ENCODE measurements at places on chromosomes 11 and 22.

DNA sequence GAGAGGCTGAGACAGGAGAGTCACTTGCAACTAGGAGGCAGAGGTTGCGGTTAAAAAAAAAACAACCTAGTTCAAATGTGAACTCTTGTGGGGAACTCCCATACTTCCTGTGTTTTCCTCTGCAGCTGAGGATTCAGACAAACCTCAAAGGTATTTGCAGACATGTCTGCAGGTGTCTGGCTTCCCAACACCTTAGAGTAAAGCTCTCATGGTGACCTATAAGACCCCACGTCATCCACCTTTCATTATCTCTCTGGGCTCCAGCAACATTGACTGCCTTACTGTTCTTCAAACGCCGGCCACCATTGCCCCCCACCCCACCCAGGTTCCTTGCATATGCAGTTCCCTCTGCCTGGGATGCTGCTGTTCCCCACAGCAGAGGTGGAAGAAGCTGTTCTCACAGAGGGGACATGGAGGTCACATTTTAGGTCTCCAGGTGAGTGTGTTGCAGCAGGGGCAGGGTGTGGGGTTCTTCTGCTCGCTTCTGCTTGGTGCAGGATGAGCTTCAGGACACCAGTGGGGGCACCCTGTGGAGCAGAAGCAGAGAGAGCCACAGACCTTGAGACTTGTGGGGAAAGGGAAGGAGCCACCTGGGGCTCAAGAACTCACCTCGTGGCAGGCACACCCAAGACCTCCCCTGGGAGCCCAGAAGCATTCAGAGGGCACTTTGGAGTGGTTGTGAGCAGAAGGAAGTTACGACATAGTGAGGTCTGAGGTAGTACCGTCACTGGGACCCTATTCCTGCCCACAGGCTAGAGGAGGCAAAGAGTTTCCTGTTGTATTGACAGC is 203.2 kb downstream of the CSNK2A3 start:
- DNase-seq = no peak

DNA sequence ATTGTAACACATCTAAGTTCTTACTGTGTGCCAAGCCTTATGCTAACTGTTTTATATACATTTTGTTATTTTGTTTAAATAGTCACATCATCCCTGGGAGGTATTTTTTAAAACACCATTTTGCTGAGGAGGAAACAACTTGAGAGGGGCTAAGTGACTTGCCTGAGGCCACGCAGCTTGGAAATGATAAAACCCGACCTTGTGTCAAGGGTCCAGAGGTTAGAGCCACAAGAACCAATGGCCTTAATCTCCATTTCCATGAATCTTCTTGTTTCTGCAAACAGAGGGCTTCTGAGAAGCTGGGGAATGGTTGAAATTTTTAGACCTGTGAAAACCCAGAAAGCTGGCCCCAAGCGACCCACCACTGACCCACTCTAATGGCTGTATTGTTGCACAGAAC is 16.7 kb downstream of the ABTB2 start:
- DNase-seq = no peak

DNA sequence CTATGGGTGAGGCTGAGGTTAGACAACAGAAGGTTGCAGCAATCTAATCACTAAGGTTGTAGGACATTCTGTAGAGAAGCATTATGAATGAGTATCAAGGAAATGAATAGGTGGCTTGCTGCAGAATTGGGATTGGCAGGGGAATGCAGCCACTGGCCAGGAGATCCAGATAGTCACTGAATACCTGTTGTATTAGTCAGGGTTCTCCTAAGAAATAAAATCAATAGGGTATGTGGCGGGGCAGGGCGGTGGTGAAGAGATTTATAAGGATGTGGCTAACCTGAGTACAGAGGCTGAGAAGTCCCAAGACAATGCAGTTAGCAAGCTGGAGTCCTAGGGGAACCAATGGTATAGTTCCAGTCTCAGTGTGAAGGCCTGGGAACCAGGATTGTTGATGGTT is 163.0 kb downstream of the SPON1 start:
- DNase-seq = no peak

- no peak for DNase-seq
Observed at GRCh38 chr22:50030297-50031188, 18.0 kb upstream of the IL17REL start.

- no peak for DNase-seq
Observed at GRCh38 chr11:43644621-43645299, 35.8 kb upstream of the HSD17B12 start.

GRCh38 chr22:44084044-44084772 is 60.1 kb downstream of the PARVB start:
- no peak for DNase-seq

DNA sequence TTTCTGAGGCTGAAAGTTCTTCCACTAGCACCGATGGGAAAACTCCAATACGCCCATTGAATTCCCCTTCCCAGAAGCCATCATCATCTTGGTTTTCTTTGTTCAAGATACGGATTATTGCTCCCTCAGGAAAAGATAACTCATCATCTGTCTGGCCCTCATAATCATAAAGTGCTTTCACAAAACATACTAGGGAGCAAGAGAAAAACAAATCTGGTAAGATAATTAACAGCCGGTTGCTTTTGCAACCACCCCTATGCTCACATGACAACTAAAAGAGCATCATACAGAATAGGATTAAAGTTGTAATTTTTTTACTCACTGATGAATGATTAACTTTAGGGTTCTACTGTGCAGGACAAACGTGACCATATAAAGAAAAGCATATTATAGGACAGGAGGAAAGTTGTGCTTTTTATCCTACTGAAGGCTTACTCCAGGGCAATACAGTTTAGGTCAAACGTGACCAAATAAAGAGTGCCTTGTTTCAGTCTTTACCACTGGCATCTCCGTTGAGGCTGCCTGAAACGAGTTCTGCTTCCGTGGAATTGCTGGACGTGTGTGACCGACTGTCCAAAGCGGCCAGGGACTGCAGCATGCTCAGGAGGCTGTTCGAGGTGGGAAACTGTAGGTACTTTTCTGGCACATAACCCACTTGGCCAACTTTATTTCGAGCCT is 28.6 kb downstream of the ATG16L2 start:
- no peak for DNase-seq

DNA sequence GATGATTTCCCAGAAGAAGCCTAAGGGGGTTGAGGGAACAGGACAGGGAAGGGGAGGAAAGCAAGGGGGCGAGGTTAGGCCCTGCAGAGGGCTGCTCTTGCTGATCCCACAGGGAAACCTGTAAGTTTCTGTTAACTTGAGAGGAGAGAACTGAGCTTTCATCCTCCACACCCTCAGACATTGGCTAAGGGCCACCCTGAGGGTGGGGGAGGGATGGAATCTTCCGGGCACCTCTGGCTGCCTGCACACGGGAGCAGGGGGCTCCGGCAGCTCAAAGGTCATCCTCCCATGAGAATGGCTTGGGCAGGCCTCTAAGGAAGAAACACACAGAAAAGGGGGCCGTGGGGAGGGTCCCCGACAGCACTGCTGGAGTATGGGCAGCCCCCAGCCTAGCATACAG is 108.1 kb downstream of the TSPAN18 start:
- no peak for DNase-seq

DNA sequence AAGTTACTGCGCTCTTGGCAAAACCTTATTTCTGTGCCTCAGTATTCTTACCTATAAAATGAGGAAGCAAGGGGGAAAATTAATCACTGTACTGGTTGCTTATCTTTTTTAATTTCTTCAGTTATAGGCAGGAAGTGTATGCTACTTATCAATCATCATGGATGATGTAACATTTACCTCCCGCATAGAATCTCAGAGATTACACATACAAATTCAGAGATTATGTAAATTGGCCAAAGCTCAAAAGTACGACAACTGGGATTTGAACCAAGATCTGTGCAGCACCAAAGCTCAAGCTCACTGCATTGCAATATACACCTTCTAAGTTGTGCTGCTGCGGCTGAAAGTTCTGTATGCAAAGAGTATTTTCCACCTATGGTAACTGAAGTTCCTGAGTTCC is 83.0 kb downstream of the PDHX start:
- DNase-seq = no peak

DNA sequence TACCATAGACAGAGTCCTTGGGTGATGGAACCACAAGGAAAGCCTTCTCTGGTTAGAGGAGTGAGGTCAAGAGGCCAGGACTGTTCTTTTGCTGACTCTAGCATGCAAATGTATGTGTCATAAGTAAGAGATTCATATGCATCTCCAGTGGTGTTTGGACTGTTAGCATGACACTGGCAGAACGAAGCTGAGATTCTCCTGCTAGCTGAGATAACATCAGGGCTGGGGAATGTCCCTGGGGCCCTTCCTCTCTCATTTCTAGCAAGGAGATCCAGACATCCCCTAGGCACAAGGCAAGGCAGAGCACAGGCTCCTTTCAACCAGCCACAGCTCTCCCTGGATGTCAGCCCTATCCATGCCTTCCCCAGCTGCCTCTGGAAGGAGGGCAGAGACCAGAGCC is 711.3 kb downstream of the OPCML start:
- DNase-seq = no peak

- DNase-seq = no peak
Observed at GRCh38 chr22:37362621-37363020, 64.7 kb downstream of the ELFN2 start.

- DNase-seq = no peak
Observed at GRCh38 chr22:45970705-45971407, 6.1 kb downstream of the WNT7B start.

- DNase-seq = no peak
Observed at GRCh38 chr22:49583341-49583740, 244.3 kb downstream of the BRD1 start.

DNA sequence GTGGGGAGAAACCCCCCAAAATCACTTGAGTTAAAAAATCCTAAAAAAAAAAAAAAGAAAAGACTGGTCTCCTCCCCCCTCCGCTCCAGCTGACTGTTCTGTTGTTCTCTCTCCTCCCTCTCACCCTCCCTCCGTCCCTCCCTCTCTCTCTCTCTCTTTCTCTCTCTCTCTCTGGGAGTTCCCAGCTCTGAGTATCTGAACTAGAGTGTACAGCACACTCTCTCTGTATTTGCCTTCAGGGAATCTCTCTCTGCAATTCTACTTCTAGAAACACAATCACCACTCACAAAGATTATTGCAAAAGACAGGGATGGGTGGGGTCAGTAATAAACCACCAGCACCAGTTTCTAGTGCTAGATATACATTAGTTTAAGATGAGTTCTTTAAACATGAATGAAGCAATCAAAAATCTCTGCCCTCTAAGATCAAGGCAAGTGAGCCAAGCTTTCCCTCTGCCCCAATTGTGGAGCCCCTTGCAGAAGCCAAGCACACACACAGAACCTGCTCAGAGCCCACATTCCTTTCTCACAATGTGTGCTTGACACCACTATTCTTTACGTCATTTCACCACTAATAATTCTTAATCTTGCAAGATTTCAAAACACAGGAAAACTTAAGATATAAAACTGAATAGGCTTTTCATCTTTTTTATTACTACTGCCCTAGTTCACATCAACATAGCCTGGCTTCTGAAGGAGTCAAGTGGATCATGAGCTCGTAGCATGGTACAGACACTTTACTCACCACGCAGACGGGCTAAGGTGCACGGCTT is 133.5 kb downstream of the RBFOX2 start:
- no peak for DNase-seq

GRCh38 chr22:50146439-50147238 is 23.9 kb upstream of the PANX2 start:
- no peak for DNase-seq

DNA sequence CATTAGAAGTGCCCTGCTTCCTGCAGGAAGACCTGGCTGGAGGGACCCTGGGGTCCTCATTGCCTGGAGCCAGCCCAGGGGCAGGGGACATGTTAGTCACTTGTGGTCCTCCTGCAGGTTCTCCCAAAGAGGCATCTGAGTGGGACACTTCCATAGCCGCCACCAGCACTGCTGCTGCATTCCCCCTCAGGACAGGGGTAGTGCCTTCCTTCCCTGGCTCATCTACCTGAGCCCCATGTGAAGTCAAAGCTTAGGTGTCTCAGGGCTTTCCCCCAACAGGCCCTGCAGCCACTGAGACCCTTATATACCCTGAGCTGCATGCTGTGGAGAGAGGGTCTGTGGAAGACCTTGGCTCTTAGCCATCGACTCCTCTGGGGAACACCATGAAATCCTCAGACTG is 45.0 kb upstream of the VPREB1 start:
- no peak for DNase-seq
